ENCODE measurements at places on chromosomes 6 and 20.

DNA sequence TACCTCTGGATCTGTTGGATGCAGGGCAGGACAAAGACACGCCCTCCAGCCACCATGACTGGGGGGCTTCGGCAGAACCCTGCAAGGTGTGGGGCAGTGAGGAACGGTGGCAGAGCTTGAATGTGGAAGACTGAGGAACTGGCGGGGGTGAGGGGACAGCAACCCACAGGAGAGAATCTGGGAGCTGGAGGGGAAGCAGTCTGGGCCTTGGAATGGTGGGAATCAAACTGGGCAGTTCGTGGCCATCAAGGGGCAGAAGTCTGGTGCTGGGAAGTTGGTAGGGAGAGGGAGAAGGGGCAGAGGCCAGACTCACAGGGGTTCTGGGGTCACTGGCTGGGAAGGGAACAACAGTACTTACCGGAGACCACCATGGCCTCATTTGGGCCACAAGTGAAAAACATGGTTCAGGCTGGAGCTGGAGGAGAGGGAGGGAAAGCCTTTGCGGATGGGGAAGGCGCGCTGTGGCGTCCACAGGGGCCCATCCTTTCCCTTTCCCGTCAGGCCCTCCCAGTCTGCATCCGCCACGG, 635 bp downstream of the FLOT1 start:
- no peak for DNase-seq

GRCh38 chr20:8156235-8157079, 24.4 kb downstream of the PLCB1 start:
- no peak for DNase-seq

- DNase-seq = no peak
These were observed 955.1 kb downstream of the KIF16B start for GRCh38 chr20:15618110-15618509.

GRCh38 chr6:108127826-108128225, 38.0 kb upstream of the NR2E1 start:
- DNase-seq = no peak

- DNase-seq = no peak
These were observed 31.2 kb downstream of the TNFRSF21 start for GRCh38 chr6:47278545-47278944.

DNA sequence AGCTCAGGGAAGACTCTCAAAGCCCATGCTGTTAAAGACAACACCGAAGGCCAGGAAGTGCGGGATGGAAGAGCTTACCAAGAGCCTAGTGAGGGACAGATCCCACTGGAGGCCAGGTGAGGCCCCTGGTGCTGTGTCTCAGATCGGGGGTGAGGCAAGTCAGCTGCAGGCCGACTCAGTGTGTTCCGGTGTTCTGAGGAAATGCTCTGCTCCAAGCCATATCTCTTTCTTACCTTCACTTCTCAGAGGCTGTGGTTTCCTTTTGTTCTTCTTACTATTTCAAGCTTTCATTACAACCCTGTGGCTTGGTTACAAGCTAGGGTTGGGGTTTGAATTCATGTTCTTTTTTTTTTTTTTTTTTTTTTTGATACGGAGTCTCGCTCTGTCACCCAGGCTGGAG, 114.3 kb upstream of the ZFP64 start:
- DNase-seq = no peak

DNA sequence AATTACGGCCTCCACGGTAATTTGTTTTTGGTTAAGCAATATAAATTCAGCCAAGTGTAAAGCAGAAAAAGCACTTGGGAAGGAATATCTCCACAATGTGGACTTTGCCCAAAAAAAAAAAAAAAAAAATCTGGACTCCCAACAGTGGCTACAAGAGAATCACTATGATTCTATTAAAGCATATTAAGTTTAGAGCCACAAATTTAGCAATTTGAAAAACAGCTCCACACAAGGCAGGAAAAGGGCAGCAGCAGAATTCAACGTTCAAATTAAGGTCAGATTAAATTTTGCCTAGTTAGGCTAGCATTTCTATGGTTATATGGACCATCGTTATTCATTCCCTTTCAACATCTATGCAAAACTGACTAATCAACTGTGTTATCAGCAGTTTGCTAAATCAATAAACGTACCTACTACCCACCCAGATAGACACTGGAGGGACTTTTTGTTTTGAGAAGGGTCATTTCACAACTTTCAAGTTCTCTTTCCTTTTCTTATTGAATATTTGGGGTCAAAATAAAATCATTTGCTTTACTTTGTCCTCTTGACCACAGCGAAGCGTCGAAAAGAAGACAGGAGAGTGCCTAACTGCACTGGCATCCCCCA, 1.0 kb downstream of the MCM9 start:
- DNase-seq = no peak

DNA sequence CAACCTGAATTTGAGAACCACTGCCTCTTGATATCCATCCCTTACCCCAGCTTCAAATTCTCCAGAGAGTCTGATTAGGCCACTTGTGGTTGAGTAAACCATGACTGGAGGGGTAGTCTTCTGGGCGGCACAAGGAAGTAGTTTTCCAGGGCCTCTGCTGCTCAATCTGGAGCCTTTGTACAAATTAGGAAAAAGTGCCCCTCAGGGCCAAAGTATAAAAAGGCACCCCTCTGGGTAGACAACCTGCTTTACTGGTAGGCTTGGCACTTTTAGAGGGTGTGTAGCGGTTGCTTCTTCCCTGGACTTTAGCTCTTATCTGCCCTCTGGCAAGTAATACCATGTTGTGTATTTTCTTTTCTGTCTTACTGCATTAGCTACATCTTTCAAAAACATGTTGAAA, 32.9 kb upstream of the RPL7L1 start:
- no peak for DNase-seq

- DNase-seq = no peak
These were observed 59.7 kb downstream of the RBM38 start for GRCh38 chr20:57450931-57451330.

- DNase-seq = no peak
These were observed 112.8 kb downstream of the LINC00237 start for GRCh38 chr20:20993372-20993771.

DNA sequence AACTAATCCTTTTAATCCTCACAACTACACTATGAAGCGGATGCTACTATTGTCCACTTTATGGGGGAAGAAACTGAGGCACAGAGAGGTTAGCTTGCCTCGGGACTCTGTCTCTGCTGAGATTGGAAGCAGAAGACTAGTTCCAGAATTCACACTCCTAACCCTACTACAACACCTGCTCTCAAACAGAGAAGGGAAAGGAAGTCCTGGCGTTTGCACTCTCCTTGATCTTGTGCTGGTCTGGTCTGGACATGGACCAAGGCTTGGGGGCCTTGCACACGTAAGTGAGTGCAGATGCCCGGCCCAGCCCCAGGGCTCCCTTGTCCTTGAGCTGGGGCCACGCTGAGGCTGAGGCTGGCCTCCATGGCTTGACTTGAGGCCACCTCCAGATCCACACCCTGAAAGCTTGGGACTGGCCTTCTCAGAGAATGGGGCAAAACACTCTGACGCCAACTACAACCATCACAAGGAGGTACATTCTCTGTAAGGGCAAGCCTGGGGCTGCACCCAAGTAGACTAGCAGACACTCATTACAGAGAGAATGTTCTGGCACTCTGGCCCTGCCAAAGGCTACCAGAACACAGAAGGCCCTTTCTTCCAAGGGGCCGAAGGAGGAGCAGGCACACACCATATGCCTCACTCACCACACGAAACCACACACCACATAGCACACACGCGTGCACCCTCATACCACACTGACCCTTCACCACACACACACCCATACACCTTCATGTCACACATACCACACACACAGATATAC, 33.3 kb upstream of the EZR start:
- no peak for DNase-seq

DNA sequence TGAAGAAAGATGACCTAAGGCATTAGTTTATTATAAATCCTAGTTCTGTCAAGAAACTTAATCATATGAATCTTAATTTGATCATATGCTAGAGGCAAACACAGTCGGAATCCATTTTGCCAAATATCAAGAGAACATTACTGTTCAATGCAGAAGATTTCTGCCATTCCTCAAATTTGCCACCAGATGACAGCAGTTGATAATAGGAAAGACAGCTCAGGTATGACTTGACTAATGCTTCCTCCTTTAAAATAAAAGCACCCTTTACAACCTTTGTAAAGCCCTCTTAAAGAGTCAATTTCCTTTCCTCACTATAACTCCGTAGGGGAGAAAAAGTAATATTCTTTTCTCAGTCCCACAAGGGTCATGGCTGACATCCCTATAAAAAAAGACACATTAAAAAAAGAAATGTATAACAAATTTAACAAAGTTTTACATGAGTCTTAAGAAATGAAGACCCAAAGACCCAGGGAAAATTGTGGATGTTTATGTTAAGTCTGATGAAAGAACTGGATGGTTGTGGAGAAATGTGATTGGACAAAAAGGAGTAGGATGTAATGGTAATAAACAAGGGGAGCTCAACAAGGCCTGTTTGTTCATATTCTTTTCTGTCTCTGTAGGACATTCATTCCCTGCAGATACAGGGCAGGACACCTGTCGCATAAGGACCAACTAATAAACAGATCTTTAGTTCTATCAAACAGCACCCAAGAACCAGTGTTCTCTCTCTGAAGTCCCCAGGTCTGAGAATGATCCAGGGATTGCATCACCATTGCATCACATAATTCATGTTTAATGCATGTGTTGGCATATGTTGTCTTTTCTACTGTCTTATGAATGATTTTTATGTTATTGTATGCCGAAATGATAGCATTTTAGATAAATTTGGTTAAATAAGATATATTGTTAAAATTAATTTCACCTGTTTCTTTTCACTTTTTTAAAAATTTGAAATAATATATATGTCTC, 23.0 kb upstream of the IL17A start:
- DNase-seq = no peak

DNA sequence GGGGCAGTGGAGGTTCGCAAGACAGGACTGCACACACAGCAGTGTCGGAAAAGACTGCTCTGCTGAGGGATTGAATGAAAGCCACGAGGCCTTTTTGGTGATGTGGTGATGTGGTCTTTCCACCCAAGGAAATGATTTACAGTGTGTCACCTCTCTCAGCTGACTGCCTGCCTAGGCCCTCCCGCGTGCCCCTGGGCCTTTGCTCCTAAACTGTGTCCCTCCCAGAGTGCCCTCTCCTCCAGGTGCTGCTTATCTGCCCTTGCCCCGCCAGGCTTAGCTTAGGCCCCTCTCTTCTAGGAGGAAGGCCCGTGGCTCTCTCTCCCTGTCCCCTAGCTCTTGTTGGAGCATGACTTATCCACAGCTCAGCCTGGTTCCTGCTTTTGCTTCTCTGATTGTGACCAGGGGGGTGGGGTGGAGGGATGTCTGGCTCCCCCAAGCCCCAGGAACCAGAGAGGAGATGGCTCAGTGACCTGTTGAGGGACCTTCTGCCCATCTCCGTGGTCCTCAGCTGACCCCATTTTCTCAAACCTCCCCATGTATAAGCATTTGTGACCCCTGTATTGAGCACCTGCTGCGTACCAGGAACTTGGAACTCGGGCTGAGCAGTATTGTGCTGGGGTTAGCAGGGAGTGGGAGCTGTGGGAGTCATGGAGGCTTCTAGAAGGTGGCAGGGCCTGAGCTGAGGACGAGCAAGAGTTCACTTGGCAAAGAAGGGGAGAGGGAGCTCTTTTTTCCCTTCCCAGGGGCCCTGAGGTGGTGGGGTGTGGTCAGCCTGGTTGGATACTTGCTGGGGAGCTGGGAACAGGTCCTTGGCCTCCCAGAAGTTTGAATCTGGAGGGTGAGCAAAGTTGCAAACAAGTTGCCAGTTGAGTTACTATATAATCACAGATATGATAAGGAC, 2.2 kb downstream of the SRC start:
- no peak for DNase-seq

DNA sequence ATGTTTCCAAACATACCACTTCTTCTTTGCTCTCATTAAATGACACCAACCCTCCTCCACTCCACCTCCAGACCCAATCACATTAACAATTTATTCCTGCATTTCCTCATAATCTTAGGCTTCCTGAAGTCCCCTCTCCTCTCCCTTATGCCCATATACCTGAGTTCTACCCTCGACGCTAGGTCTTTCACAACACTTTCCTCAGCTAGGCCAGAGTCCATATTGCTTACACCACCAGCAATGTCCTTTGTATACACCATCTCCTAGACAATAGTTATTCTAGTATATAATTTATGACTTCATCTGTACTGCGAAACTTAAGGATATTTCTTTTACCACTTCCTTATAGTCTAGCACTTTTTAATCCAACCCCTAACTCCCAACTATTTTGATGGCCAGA, 47.7 kb downstream of the SIM1 start:
- DNase-seq = no peak

DNA sequence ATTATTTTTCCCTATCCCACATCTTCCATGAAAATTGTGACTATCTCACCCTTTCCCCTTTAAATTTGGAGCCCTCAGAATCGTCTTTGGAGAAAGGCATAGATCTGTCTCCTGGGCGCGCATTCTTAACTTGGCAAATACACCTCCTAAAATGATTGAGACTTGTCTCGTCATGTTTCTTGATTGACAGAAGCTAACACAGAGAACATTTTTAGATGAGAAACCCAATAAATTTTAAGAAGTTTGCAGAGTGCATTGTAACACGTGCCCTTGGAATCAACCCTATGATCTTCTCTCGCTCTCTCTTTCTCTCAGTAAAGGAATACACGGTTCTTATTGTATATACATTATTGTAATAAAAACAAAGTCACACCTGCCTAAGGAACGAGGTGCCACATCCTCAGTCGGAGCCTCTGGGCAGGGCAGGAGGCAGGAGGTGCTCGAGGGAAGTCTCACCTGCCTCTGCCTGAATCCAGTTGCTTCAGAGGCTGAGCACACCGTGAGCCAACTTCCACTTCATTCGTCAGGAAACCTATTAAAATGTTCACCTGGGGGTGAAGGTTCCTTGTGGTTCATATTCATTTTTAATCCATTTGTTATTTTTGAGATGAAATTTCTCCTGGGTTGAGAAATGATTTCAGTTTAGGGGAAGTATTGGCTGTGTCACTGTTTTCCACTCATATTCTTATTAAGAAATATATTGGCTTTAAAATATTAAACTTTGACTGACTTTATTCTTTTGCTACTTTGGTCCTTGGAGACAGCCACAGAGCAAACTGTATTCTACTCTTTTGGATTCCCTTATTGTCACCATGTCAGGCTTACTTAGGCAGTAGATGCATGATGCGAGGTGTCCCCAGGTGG, 90.5 kb upstream of the THBS2 start:
- DNase-seq = no peak

DNA sequence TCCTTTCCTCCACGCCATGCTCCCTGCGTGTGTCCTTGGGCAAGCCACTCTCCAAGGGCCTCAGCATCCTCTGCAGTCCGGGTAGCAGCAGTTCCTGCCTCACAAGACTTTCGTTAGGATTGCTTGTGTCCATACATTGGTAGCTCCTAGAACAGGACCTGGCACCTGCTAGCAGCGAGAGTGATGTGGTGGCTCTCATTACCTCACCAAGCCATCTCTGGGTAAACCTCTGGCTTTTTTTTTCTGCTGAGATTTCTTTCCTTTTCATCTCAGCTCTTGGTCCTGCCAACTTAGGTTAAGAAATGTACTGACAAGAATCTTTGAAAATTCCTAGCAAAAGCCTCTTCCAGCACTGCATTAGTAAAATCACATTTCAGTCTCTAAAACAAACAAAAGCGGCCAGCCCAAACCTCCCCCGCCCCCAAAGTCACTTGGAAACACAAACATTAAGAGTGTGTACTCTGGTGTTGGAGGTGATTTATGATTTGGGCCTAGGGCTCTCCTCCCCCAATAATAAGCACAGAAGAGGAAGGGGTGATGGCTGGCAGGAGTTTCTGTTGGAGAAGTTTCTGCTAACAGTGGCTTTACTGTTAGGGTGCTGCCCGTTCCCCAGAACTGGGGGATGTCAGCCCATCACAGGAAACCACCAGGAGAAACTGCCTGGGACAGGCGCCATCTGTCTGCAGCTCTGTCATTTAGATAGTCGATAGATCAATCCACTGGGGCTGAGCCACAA, 199.2 kb downstream of the CD83 start:
- no peak for DNase-seq

- DNase-seq = no peak
These were observed 18.3 kb downstream of the AGPAT4 start for GRCh38 chr6:161255518-161255917.

All from stimulated activated CD8-positive, alpha-beta memory T cell treated with anti-CD3 and anti-CD28 coated beads, Interleukin-15, amount 100 ng/mL, for 48 hours (primary cell).